ENCODE measurements at places on chromosomes 5 and 9.

- no peak for DNase-seq
These were observed 220.4 kb downstream of the ARRDC3 start for GRCh38 chr5:91162534-91163381.

- DNase-seq, result no peak
These were observed 21.3 kb downstream of the PTGES start for GRCh38 chr9:129731477-129732085.

GRCh38 chr9:132697230-132697629 lies 27.0 kb downstream of the GTF3C4 start:
- no peak for DNase-seq

DNA sequence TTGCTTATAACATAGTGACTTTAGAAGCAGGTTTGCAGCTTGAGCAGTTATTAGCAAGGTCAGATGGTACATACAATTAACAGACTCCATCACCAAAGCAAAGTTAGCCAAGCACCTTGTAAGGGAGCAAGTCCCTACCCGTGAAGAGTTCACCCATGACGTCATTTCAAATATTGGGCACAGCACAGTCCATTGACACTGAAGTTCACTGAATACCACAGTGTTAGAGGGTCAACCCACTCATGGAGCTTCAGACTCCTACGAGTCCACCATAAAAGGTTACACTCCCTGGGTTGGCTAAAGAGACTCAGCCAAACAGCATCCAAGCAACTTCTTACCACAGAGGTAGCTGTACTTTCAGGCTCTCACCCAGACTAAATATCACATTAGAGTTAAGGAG lies 77.5 kb downstream of the GALNT10 start:
- no peak for DNase-seq

DNA sequence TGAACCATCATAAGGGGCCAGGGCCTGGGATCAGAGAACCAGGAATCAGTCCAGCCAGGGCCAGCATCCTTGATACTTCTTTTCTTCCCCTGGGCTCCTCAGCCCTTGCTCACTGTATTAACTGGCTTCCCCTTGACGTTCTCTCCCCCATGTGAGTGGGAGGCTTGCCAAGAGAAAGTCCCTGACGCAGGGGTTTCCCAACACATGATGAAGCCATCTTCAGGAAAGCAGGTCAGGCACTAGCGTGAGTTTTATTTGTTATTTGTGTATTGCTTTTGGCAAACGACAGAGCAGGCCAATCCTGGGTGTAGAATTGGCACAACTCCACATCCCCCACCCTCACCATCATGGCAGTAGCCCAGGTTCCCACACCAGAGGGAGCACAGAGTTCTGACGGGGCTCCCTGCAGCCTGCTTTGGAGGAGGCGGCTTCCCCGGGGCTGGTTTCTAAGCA lies 165.5 kb upstream of the NFIL3 start:
- DNase-seq, result peak; percentile 22

GRCh38 chr5:122009436-122009835 lies 47.7 kb downstream of the SRFBP1 start:
- DNase-seq, result no peak

- DNase-seq, result no peak
These were observed 196.7 kb upstream of the HAPLN1 start for GRCh38 chr5:83917261-83917908.

GRCh38 chr5:147410496-147411358 lies 99.1 kb downstream of the DPYSL3 start:
- no peak for DNase-seq

Measured in NCI-H345 (cell line).